ENCODE measurements at places on chromosomes 16 and 17. TPM values are rescaled to one million over a fixed set of nuclear protein-coding genes. Genes with fewer than 3 reads are reported as not detected.

The DPEP3 gene
- not detected for total RNA-seq

The SOST gene
- total RNA-seq: not detected

DNA sequence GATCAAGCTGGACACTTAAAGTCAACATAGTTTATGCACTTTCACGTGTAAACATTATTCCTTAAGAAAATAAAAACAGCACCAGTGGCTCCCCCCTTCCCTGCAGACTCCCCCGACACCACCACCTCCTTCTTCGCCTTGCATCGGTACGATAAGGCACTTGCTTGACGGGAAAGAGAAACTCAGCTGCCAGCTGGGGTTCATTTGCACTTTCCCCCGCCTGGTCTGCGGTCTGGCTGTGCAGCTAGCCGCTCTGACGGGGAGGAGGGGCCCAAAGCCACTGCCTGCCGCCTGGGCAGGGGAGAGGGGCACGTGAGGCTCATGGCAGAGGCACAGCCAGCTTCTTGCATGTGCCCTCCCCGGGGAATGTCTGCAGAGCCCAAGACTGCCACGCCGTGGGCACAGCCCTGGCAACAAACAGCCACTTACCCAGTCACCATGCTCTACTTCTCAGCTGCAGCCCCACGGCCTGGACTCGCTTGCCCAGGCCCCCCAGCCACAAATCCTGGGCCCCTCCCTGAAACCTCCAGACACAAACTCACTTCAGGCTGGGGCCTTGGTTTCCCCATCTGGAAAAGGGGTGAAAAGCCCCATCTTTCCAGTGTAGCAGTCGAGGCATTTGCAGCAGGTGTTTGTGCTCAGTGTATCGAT, 16.5 kb upstream of the PRM1 start:
- peak; percentile 81 for DNase-seq

DNA sequence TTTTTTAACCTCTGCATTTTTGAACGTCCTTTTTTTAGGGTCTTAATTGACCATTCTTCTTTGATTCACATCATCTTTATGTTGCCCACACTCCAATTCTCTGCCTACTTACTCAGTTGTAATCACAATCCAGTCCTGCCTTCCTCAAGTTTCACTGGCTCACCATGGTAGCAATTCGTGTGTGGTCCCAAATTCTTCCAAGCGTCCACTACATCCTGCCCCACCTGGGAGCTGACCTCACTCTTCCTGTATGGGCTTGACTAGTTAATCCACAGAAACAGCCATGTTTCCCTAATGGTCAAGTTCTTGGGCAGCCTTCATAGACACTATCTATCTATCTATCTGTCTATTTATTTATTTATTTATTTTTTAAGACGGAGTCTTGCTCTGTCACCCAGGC, 7.1 kb downstream of the TLCD2 start:
- DNase-seq: no peak

DNA sequence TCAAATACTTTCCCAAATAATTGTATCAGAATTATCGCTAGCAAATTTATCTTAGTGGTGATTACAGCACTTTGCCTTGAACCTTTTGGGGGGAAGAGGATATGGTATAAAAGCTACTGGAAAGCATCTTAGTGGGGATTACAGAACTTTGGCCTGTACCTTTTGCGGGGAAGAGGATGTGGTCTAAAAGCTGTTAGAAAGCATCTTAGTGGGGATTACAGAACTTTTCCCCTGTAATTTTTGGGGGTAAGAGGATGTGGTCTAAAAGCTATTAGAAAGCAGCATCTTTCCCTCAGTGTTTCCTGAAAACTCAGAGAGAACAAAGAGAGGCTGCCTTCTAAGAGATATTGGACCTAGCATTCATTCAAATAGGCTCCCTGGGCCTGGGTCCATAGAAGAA, 4.1 kb downstream of the SLFN12 start:
- DNase-seq: no peak

Data from Calu3 (cell line).